ENCODE measurements at places on chromosomes 6 and 20.

DNA sequence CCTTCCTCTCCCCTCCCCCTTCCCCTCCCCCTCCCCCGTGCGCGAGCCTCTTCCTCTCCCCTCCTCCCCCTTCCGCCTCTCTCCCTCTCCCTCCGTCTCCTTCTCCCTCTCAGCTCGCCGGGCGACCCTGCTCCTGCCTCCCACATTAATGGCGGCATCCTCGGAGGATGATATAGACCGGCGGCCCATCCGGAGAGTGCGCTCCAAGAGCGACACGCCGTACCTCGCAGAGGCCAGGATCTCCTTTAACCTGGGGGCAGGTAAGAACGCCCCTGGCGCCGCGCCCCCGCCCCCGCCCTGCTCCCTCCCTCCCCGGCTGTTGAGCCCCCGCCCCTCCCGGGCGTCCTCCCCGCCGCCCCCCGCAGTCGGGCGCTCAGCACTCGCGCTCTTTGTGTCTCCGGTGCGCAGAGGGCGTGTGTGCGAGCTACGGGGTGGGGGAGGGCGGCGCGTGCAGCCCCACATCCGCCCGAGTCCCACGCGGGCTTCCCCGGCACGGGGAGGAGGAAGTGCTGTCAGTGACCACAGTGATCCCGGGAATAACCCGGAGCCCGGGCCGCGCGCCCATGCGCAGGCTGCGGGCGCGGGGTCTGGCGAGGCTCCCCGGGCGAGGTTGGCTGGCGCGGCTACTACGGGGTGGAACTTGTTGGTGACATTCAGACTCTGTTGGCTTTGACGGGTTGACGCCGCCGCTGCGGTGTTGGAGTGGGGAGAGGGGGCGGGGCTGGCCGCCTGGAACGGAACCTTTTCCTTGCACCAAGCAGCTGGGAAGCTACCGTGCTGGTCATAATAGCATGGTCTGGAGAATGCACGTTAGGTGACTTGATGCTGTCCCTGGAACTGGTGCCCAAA is 33.2 kb downstream of the PHACTR1 start:
- no peak for DNase-seq

- DNase-seq = no peak
These were observed 189.1 kb downstream of the DTNBP1 start for GRCh38 chr6:15473741-15474161.

DNA sequence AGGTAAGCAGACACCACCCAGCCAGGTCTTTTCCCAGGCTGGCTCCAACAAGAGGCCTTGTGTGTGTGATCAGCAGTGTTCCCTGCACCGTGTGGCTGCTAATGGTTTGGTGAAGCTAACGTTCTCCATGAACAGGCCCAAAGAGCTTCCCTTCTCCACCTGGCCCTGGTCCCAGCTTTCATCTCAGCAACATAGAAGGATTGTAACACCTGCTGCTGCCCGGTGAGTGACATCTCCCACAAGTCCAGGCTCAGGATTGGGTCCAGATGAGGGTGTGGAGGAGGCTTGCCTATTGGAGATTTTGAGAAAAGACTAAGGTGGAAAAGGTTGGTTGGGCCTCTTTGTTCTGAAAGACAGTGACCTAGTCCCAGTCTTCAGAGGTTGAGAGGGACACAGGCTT is 89.6 kb downstream of the TMEM242 start:
- no peak for DNase-seq

DNA sequence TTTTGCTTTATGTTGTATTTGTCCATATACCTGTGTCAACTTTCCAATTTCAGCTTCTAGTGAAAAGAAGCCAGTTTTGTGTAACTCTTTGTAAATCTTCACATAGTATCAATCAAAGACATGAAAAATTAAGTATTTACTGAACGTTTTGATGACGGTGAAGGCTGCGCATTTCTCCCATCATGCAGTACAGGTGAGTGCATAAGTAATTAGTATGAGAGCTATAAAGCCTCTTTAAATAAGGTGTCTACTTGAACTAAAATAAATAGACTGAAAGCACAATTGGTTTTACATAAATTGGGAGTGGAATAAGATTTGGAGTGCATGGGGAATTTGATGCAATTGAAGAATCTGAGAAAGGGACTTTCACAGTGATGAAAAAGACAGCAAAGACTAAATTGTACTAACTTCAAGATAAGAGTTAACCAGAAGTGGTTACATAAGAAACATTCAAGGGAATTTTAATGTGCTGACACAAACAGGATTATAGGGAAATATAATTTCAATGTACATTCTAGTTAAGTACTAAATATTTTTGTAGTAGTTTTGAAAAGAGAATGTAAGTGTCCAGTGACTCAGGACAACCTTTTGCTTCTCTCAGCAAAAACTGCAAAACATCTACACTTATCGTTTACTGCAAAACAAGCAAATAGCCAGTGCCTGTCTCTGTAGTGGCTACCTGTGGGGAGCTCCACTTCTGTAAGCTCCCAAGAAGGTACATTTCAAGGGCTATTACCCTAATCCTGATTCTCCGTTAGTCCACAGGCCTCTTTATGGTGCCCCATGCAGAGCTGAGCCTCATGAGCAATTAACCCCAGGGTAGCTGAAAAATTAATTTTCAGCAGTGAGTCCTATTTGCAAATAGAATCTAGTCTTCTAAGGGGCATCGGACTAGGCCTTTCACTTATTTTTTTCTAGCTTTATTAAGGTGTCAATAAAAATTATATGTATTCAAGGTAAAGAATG is 13.0 kb downstream of the TENT5A start:
- no peak for DNase-seq

DNA sequence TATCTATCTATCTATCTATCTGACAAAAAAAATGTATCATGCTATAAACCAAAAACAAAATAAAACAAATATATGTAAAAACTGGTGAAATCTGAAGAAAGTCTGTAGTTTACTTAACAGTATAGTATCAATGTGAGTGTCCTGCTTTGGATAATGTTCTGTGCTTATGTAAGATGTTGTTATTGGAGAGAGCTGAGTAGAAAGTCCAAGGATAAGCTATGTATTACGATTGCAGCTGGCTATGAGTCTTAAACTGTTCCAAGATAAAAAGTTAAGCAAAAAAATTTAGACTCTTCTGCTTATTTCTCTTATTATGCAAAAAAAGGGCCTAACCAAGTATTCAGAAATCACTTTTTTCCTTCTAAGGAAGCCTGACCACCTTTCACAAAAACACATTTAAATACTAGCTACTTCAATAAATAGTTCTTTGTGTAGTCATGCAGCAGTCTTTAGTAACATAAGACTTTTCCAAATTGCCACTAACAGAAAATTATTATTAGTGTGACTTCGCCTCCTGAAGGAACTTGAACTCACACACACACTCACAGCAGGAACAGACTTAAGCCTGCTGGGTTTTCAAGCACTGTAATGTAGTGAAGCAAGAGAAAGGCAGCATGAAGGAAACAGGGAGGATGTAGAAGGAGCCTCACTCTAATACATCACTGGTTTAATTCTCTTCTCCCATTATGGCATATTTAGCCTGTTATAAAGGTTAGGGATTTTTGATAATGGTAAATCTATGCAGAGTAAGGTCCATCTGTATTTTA is 265.8 kb upstream of the GJE1 start:
- no peak for DNase-seq

DNA sequence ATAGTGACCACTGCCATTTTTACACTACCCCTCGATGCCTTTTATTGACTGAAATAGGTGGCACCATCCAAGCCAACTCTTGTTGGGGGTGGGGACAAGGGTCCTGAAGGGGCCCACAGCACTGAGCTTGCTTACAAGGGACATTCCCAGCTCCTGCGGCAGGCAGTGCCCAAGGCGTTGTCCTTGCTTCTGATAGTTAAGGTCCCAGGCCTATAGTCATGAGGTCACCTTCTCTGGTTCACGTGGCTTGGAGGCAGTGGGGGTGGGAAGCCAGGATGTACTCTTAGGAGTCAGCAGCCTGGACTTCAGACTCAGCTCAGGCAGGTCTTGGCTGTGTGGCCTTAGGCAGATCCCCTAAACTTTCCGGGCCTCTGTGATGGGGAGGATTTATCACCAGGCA is 48.6 kb downstream of the TOX2 start:
- no peak for DNase-seq

DNA sequence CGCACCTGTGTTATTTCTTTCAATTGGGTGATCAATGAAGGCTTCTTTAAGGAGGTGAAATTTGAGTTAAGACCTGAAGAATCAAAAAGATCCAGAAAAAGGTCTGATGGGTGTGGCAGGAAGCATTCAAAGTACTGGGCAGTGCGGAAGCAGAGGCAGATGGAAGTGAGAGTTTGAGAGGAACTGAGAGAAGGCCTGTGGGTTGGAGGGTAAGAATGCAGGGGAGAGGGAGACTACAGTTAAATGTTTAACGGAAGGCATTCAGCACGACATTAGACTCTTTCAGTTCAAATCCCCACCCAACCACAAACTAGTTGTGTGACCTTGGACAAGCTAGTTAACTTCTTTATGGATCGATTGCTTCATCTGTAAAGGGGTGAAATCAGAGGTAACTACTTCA is 50.5 kb upstream of the GCM1 start:
- no peak for DNase-seq

GRCh38 chr6:87641065-87641692 is 51.2 kb downstream of the ORC3 start:
- DNase-seq = no peak

DNA sequence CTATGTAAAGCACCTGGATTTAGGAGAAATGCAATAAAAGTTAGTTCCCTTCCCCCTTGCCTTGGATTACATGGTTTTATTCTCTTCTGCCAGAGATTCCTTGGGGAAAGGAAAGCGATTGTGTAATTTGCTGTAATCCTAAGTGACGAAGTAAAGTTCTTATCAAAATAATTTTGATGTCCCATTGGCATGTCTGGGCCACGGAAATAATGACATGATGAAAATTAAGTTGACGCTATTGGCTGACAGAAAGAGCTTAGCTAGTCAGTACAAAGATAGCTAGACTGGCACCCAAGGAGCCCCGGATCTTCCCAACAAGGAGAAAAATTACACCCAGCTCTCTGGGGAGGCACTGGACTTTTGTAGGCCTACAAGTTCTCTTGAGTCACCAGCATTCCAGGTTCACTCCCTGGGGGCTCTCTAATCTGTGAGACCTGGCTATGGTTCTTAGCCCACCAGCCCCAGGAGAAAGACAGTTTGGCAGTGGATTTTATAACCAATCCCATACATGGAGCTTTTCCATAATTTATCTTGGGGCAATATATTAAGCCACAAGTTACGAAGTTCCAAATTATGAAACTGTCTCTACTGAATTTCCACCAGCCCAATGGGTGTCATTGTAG is 59.9 kb downstream of the FOXA2 start:
- no peak for DNase-seq

DNA sequence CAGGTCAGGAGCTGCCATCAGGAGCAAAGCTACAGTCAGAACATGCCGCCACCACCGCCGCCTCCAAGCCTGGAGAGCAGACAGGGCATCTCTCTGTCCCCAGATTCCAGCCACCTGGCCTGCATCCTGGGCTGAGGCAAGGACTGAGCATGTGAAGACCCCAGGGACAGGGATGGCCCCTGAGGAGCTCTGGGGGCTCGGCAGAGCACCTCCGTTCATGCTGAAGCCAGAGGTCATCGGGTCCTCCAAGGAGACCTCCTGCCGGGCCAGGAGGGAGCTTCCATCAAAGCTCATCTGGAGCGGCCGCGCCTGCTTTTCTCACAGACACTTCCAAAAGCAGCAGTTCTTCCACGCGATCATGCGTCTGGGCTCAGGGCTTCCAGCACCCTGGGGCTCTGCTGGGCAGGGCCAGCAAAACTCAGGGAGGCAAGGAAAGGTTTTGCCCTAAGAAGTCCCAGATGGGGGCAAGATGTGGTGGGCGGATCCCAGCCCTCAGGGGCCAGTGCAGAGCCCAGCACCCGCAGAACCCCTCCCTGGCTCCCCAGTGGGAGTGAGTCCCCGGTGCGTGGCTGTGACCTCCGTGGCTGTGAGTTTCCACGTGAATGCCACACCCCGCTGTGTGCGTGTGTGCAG is 138.4 kb downstream of the TAF4 start:
- no peak for DNase-seq

GRCh38 chr20:19730706-19731105 is 27.4 kb upstream of the RIN2 start:
- no peak for DNase-seq

- DNase-seq = no peak
These were observed 37.1 kb upstream of the PMEPA1 start for GRCh38 chr20:57746832-57747404.

DNA sequence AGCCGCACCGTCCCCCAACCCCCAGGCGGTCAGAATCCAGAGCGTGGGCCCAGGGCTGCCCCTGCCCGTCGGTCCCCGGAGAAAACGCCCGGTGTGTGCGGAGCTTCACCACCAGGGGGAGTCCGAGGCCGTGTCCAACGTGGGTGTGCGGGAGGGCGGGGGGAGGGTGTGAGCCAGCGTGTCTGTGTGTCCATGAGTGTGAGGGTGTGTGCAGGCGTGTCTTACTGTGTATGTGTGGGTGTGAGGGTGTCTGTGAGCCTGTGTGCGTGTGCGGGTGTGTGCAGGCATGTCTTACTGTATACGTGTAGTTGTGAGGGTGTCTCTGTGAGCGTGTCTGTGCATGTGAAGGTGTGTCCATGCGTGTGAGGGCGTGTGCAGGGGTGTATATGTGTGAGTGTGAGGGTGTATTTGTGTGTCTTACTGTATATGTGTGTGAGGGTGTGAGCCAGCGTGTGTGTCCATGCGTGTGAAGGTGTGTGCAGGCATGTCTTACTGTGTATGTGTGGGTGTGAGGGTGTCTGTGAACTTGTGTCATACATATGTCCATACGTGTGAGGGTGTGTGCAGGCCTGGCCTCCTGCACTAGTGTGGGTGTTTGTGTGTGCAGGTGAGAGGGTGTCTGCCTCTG is 24.6 kb upstream of the GATA5 start:
- peak; percentile 71 for DNase-seq

DNA sequence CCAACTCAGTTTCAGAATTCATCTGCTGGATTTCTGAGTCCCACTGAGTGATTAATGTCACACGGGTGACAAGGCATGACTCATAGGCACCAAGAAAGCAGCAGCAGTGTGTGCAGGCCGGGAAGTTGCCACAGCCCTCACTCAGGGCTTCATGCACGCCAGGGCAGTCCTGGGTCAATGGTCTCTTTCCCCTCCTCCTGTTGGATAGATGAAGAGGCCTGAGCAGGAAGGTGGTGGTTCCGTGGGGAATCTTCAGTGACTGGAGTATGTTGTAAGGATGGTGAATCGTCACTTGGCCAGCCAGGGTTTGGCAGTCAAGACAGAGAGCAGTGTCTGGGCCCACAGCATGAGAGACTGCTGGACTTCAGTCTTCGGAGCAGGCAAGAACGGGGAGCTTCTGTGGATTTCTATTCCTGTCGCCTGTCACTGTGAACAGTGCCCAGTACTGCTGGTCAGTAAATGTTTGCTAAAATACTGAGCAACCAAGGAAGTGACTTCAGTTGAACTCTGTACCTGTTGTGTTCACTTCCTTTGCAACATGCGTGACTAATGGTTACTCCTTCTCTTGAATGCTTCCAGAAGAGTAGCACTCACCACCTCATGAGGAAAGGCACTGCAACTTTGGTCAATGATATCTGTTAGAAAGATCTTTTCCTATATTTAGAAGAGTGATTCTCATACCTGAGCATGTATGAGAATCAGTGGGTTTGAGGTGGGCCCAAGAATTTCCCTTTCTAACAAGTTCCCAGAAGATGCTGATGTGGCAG is 62.0 kb upstream of the CD93 start:
- no peak for DNase-seq

Measured in activated T-helper 1 cell treated with anti-CD3 and anti-CD28 coated beads, Interleukin-2, amount 50 U/mL, for 16 hours (primary cell).